ENCODE measurements at places on chromosomes 11 and 22.

DNA sequence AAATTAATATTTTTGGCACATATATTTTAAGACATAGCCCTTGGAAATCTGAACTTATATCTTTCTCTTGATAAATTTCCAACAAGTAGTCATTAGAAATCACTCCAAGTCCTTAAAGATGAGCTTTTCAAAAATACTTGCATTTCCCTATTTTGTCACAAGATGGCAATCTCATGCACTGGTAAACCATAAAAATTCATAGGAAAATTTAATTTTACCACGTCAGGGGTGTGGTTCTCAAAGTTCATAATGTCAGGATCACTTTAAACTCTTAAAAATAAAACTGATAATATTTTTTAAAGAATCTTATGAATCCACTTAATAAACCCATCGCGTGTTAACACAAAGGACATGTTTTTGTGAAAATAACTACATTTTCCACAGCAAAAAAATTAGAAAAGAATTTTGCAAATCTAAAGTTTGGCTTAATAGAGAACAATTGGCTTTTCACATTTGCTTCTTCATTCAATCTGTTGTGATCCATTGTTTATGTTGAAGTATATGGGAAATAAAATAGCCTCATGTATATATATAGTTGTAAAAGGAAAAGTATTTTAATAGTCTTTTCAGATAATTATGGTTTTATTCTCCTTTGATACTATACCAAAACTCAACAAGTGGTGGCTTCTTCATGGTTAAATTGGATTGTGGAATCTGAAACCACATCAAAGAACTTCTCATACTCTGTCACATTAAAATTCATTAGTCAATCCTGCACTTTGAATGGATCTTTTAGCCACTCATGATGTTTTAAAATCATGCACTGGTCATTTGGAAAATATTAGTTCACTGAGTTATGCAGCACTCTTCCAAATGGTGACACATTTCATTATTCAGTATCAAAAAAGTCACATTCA, 169.1 kb downstream of the CADM1 start:
- DNase-seq: no peak

DNA sequence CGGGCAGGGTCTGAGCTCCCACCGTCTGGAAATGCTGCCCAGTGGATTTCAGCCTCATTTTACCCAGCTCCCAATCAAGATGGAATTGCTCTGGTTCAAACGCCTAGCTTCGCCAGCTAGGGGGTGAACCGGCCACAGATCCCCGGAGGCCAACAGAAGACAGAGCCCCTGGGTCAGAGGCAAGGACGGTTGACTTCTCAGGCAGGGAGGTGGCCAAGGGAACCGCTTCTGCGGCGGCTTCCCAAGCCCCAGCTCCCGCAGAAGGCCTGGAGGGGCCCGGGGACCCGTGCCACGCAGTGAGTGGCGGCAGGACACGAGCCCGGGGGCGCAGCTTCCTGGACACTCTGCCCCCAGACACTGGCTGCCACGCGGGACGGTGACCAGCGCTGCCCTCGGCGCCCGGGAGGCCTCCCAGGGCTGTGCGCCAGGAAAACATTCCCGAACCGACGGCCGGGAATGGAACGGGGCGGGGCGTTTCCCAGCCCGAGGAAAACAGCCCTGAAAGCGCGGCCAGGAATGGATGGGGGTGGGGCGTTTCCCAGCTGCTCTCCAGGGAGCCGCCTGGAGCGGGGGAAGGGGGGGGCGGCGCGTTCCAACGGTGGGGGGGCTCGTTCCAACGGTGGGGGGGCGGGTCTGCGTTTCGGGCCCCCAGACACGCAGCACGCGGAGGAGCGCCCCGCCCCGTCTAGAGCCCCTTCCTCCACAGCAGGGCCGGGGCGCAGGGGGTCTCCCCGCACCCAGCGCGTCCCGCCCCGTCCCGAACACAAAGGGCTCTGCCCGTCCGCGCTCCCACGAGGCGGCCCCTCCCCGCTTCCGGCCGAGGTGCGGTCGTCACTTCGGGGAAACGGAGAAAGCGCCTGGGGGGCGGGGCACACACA, 13.5 kb upstream of the B4GALNT4 start:
- peak; percentile 78 for DNase-seq

GRCh38 chr22:31102441-31103081, 4.8 kb downstream of the SELENOM start:
- no peak for DNase-seq

- no peak for DNase-seq
These were observed 1502.1 kb downstream of the TBC1D22A start for GRCh38 chr22:48264586-48264985.

- no peak for DNase-seq
These were observed 13.8 kb downstream of the DGCR6L start for GRCh38 chr22:20305894-20306645.

- no peak for DNase-seq
These were observed 17.9 kb upstream of the PDE3B start for GRCh38 chr11:14625586-14626205.

DNA sequence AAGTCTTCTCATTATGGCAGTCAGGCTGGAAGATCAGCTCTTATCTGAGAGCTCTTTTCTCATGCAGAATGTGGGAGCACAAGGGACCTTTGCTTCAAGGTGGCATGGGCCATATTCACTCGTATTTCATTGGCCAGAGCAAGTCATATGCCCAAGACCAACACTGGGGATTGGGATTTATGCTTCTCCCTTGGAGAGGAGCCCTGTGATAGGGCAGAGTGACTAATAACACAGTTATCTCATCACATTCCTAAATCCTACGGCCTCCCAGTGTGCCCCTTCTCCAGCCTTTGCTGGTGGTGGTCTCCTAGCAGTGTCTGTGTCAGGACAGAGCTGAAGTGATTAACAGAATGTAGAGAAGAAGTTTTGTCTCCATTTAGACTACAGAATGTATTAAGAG, 48.6 kb downstream of the SYT9 start:
- DNase-seq: no peak

GRCh38 chr22:38097557-38098409, 12.7 kb downstream of the BAIAP2L2 start:
- no peak for DNase-seq

DNA sequence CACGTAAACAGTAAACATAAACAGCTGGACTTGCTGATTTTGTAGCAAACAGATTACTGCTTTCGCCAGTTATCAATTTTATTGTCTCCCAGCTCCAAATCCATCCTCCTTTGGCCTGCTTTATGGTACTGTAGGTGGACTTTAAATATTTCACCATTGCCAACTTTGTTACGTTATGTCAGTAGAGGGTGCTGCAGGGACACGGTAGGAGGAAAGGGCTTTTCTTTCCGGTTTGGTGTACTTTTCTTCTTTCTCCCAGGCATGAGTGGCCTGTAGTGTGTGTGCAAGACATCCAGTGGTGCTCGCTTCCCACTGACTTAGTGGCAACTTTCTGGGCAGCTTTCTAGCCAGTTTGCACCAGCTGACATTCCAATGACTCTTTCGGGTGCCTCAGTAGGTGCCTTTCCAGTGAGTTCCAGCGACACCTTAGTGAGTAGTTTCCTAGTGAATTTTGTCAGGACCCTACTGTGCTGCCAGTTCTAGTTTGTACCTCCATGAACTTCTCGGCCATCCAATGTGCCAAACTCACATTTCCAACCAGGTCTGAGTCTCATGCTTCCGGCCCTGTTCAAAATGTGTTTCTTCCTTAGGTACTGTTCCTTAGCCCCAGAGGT, 267.6 kb upstream of the TENM4 start:
- DNase-seq: no peak

- DNase-seq: no peak
These were observed 178.6 kb downstream of the MIAT start for GRCh38 chr22:26835929-26836528.

DNA sequence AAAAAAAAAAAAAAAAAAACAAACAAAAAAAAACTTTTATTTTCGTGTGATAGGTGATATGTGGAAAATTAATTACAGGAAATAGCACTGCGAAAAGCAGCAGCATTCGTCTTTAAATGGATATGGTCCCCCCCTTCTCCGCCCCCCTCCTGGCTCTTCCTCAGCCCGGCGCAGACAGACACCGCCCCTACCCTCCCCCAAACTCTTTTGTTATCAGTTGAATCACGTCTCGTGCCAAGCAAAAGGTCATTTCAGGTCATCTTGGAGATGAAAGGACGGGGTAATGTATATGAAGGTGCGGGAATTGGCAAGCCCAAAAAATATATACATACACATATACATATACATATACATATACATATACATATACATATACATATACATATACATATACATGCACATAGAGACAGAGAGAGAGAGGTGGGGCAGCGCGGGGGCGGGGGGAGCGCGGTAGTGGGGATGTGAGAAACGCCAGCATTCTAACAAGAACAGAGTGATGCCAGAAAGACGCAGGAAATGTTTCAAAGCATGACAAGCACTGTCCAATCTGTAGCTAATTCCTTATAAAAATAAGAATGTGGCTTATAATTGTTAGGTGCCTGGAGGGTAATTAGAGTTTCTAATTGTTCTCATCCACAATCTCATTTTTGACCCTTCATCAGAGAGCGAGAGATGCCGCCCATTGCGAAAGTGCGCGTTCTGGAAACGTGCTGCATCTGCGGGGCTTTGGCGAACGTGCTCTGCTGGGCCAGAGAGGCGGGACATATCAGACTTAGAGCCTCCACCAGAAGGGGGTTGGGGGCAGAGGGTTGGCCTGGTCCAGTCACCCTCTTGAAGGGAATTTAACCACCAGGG, 214.5 kb upstream of the UBASH3B start:
- no peak for DNase-seq

GRCh38 chr11:58003591-58003990, 20.1 kb upstream of the OR9Q1 start:
- DNase-seq: no peak

GRCh38 chr22:42553475-42554361, at the start of gene SERHL2:
TSS of gene SERHL2 (plus strand) at chr22:42553956. CDS start at chr22:42554021, 65 bp downstream.
- peak; percentile 60 for DNase-seq

DNA sequence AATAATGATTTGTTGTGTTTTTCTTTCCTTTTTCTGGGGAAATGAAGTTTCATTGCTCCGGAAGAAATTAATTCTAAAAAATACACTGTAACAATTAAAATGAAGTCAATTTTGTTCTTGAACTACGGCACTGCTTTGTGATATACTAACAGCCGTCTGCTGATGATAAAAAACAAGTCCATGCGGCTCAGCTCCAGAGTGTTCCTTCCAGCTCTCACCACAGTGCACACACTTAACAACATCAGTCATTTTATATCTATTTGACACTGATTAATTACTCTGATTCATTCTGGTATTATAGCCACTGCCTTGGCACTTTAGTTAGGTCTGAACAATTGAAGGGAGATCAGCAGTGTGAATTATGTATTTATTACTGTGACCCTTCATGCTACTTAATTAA, 97.4 kb upstream of the SLC6A5 start:
- no peak for DNase-seq

DNA sequence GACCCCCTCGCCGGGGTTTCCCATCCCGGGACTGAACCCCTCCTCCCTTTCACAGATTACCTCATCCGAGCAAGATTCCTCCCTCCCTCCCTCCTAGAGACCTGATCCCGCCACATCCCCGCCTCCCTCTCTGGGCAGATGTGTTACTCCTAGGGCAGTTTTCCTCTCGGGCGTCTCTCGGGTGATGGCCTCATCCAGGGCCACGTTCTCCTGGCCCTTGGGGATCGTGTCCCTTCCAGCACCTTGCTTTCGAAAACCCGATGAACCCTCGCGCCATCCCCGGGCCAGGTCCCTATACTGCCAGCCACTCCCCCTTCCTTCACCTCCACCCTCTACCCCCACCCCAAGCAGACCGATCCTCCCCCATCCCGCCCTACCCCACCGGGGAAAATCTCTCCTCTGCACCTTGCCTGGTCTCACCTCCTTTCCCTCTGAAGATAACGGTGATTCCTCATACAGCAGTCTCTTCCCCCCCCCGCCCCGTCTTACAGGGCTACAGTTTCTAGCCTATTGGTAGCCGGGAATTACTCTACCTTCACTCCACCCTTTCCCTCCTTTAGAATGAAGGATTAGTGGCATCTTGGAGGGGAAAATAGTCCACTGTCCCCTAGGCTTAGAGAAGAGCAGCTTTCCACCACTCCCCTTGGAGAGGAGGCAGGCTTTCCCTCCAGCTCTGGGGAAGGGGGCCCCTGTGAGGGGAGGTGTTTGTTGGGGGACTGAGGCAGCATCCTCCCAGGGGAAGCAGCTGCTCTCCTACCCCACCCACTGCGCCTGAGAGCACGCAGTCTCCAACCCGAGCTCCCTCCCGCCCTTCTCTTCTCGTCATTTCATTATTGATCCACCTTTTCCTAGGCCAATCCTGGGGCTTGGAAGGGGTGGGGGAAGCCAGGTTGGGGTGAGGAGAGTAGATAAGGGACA, 1.2 kb downstream of the KMT2A start:
- peak; percentile 12 for DNase-seq

GRCh38 chr11:17734986-17735817, 621 bp downstream of the KCNC1 start:
- no peak for DNase-seq

- no peak for DNase-seq
These were observed 2.0 kb upstream of the TESMIN start for GRCh38 chr11:68753300-68753699.

GRCh38 chr22:49622241-49623105, 205.2 kb downstream of the BRD1 start:
- DNase-seq: no peak

- DNase-seq: no peak
These were observed 42.6 kb upstream of the TUB start for GRCh38 chr11:8038393-8038792.

DNA sequence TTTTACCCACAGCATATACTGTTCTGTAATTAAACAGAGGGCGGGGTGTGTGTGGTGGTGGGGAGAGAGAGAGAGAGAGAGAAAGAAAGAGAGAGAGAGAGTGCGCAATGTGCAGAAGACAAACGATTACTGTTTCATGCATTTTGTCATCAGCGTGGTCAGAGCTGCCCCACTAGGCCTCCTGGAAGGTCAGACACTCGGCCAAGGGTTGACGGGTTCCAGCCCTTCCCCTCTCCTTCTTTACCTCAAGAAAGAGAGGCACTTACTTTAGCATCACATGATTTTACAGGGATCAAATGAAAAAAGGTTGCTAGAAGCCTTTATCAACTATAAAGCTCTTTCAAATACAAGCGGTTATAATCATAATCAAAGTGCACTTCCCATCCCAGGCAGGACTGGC, 269.2 kb upstream of the SORL1-AS1 start:
- no peak for DNase-seq

DNA sequence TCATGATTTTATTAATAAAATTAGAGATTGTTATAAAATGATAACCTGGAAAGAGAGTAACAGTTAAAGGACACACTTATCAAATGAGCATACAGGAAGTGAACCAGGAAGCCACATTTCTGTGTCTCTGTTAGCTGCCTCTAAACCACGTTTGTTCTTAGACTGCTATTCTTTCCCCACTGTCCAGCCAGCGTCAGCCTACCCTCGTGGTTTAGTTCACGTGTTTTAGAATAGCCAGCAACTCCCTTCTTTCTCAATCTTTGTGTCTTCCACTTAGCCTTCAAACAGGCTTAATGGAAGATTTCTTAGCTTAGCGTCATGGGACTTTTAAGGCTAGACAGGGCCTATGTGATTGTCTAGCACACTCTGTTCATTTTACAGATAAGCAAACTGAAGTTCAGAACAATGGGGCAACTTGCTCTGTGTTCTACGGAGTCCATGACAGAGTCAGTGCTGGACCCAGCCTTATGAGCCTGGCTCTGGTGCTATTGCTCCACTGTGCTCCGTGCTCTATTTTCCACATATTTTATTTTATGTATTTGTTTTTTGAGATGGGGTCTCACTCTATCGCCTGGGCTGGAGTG, 27.2 kb downstream of the GRAMD1B start:
- no peak for DNase-seq

GRCh38 chr11:118791961-118792569, 1.1 kb upstream of the DDX6 start:
- peak; percentile 23 for DNase-seq

GRCh38 chr11:71452199-71453036, 585 bp upstream of the NADSYN1 start:
- no peak for DNase-seq

GRCh38 chr11:133409799-133410198, 122.5 kb downstream of the OPCML start:
- no peak for DNase-seq

All from stimulated activated CD8-positive, alpha-beta memory T cell treated with anti-CD3 and anti-CD28 coated beads, Interleukin-12 subunit alpha, Interleukin-12 subunit beta, amount 100 ng/mL, for 4 hours (primary cell).